ENCODE measurements at places on chromosomes 1 and 21.

GRCh38 chr1:151054971-151055547 lies 4.4 kb downstream of the CDC42SE1 start:
- no peak for DNase-seq

DNA sequence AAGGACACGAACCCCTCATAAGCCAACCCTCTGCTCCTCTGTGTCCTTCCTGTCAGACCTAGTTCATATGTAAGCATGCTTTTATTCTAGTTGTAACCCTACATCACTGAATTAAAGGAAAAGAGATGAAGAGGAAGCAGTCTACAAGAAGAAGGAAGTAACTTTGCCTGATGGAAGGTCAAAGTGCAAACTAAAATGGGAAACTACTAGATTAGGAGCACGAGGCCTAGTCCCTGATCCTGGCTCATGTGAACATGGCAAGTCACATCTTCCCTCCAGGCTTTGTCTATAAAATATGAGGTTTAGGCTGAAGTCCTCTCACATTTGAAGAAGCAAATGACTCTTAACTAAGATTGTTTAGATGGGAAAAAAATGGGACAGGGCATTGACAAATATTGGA lies 13.2 kb downstream of the ZMYND12 start:
- no peak for DNase-seq

GRCh38 chr1:221076391-221076811 lies 197.2 kb downstream of the HLX start:
- DNase-seq: no peak

- DNase-seq: no peak
Measured at GRCh38 chr1:61089741-61090140, 7.4 kb downstream of the NFIA start.

GRCh38 chr21:17768840-17769446 lies 50.2 kb downstream of the C21orf91 start:
- DNase-seq: no peak

DNA sequence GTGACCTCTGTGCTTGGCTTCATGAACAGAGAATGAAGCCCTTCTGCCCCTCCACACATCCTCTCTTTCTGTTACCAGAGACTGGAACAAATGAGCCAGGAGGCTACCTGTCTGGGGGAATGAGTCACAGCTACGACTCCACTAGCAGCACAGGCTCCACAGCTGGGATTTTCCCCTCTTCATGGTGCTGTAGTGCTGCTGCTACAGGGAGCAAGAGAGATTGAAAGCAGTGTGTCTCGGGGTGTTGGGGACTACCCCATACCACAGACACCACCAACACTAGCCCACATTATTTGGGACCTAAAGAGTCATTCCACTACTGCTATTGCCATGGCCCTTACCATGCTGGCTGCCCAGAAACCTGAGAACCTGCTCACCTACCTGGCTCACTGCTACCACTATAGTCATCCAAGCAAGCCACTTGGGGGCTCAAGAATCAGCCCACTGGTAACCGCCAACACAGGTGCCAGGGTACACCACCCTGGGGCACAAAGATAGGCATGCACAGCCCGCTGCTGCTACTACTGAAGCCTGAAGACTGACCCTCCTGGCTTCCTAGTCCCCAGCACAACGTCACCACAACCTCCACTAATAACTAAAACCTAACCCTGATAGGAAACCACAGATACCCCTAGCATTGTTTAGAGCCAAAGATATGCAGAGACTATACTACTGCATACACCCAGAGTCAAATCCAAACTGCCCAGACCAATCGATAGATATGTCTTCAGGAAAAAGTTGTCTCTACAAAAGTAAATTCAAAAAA lies 17.7 kb downstream of the CD1E start:
- DNase-seq: peak; percentile 37

- DNase-seq: no peak
Measured at GRCh38 chr21:44271558-44272283, 10.0 kb upstream of the DNMT3L start.

- DNase-seq: no peak
Measured at GRCh38 chr1:204927673-204928641, 57.3 kb downstream of the NFASC start.

DNA sequence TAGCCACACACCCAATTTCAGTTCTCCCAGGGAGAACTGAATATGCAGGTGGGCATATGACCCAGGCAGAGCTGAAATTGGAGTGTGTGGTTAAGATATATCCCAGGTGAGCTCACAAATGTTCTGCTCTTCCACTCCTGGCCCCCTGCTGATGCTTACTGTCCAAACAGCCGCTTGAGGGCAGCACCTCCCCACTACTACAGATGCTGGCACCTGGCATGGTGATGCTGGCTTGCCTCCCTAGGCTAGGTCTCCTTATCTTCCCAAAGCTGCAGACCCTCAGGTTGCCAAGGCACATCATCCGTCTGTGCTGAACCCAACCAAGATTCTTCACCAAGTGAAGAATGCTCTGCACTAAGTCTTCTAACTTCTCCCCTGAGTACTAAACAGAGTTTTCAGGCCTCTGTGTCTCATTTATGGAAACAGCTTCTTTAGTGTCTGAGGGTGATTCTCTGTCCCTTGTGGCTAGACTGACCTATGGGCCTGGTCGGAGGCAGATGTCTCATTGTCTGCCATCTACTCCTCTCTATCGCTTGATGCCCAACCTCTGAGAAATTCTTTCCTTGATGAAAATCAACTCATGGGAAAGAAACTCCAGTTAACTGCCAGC lies 27.2 kb downstream of the XCL1 start:
- DNase-seq: peak; percentile 79

DNA sequence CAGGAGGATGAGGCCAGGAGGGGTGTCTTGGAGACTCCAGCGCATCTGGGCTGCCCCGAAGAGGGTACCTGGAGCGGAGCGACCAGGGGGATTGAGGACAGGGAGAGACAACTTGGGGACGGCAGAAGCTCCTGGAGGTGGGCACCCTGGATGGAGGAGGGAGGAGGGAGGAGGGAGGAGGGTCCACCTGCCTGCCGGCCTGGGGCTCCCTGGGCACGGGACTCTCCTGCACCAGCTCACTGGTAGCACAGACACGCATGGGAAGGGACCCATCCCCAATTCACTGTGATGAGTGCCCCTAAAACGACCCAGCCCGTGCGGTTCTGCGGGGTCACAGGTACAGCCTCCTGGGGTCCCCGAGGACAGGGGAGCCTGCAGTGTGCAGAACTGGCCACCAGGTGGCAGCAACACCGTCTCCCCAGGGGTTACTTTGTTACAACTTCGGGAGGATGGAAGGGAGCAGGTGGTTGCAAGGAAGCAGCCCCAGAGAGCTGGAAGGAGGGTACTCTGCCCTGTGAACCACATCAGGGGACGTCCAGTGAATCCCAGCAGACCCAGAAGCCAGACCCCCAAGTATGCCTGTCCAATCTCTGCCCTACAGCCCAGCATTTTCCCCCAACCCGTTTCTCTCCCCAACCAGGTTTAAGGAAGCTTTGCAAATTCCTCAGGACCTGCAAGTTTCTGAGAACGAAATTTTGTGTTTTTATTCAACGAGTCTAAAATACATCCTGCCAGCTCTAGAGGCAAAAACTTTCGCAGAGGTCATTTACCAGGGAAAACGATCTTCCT lies 482.4 kb downstream of the NPHP4 start:
- peak; percentile 81 for DNase-seq

GRCh38 chr1:234989019-234989418 lies 139.6 kb downstream of the TOMM20 start:
- peak; percentile 67 for DNase-seq

DNA sequence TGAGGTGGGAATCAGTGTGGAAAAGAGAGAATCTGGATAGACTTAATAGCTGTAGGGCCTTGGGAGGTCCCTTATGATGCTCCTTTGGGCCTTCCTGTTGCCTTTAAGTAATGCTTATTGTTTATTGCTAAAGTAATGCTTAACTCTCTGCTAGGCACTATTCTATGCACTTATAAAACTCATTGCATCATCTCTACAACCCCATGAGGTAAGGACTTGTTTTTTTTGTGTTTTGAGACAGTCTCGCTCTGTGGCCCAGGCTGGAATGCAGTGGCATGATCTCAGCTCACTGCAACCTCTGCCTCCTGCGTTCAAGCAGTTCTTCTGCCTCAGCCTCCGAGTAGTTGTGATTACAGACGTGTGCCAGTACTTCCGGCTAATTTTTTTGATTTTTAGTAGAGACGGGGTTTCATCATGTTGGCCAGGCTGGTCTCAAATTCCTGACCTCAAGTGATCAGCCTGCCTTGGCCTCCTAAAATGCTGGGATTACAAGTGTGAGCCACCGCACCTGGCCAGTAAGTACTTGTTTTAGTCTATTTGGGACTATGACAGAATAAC lies 22.3 kb downstream of the NECAP2 start:
- DNase-seq: no peak

All from activated T-cell treated with anti-CD3 and anti-CD28 coated beads, Interleukin-2, amount 50 U/mL, for 48 hours (primary cell).